ENCODE measurements at places on chromosomes 5 and 9.

GRCh38 chr9:95494416-95495371 is 22.1 kb downstream of the PTCH1 start:
- no peak for DNase-seq

DNA sequence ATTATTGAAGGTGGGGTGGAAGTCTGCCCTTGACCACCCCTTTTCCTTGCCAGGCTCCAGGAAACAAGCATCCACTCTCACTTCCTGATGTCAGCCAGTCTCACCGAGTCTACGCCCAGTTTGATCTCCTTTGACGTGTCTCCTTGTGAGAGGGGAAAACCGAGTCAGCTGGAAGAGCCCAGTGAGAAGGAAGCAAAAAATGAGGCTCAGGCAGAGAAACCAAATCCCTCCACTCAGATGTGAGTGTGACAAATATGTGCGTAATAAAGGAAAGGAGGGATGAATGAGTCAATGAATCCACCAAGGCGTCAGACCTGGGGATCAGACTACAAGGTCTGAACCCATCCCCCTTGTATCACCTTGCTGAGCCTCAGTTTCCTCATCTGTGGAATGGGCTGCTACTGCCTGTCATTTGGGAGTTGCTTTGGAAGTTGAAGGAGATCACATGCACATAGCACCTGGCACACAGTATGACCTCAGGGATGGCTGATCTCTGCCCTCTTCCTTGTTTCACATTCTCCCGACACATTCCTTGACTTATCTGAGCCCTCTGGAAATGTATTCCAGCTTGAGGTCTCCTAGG is 61.3 kb upstream of the XPA start:
- DNase-seq: no peak

- DNase-seq: no peak
Observed at GRCh38 chr5:66904189-66904588, 292.4 kb downstream of the CD180 start.

- no peak for DNase-seq
Observed at GRCh38 chr5:176441921-176442323, 6.3 kb upstream of the FAF2 start.

DNA sequence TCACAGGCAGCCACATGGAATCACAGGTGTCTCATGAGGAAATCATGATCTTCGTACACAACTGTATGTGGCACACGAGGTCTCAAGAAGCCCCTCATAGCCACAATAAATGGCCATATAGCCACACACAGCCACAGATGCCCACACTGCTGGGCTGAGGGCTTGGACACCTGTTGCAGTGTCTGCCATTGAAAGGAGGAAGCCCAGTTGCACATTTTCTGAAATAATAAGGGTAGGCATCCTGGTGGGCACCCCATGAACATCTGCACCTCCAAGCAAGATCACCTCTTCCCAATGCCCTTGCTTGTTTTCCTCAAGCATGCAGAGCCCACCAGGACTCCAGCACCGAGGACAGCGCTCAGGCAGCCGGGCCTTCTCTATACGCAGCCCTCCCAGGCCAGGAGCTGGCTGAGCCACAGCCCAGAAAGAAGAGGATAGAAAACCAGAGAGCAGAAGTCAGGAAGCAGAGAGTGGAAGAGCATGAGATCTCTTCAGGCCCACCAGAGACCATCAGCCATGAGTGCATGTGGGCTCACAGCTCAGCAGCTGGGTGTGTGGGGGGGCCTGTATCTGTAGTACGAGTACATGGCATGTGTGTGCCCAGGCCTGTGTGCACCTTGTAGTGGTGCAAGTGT is 1.0 kb upstream of the ACSL6 start:
- no peak for DNase-seq

DNA sequence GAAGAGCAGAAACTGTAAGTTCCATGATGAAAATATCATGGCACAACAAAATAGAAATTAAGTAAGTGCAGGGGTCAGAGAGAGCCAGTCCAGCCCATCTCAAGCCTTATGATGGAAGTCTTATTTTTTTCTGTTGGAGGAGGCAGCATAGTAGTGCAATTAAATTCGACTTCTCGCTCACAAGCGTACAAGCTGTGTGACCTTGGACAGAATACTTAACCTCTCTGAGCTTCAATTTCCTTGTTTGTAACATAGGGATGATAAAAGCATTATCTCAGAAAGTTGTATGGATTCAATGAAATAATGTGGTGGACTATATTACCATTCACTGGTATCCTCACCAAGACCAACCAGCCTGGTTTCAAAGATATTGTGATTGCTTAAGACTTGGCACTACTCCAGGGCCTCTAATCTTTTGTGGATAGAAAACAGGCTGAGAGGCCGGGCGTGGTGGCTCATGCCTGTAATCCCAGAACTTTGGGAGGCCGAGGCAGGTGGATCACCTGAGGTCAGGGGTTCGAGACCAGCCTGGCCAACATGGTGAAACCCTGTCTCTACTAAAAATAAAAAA is 26.8 kb upstream of the MVB12B start:
- no peak for DNase-seq

DNA sequence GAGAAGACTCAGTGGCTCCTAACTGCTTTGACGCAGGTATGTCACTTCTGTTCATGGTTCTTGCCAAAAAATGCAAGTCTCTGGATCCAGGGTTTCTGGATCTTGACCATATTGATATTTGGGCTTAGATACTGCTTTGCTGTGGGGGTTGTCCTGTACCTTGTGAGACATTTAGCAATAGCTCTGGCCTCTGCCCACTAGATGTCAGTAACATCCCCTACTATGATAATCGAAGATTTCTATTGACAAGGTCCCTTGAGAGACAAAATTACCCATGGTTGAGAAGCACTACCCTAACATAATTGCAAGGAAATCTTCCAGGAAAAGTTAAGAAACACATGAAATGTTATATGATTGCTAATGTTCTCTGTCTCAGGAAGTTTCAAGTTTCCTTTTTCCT is 285.4 kb downstream of the TMEM232 start:
- no peak for DNase-seq

DNA sequence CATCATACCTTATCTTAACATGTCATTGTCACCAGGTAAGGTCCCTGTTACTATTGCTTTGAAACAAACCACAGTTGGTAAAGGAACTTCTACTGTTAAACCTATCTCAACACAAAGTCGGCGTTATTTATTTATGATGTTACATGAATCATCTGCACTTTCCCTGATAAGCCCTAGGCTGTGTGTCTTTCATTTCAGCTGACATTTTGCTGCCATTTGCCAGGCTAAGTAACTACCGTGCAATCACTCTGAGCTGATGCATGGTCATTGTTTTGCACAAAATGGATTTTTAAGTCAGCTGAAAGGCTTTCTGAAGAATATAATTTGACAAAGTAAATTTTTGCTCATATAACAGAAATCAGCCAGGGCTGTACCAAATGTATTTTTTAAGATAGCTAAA is 546.5 kb downstream of the ZNF608 start:
- DNase-seq: no peak

DNA sequence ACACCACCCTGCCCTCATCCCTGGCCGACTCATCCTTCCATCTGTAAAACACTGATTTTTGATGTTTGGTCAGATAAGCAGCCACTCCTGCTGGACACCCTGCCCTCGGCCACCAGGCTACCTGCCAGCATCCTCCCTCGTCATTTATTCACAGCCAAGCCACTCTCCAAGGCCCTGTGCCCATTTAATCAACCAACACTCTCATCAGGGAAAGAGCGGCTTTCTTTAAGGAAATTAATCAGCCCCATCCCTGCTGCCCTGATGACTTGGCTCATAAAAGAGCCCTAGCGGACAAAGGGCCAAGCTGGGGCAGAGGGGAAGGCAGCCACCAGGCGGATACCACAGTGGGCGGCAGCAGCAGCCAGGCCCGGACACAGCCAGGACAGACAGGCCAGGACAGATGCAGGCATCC is 52.4 kb downstream of the GOLM1 start:
- no peak for DNase-seq

DNA sequence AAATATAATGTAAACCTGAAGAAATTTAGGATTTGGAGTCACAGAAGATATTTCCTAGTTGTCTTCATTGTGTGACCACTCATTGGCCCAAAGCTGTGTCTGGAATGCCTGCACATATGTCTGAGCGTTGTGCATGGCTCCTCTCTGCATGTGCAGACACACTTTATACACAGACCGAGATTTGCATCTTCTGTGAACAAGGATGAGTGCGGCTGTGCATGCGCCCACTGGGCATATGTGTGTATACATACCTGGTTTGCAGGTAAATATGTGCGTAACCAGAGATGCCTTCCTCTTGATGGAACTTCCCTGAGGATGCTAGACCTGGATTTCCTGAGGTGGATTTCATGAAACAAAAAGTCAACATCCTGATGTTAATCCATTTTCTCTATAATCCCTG is 19.1 kb downstream of the PHF2 start:
- no peak for DNase-seq

- no peak for DNase-seq
Observed at GRCh38 chr5:172456076-172456722, 1.9 kb upstream of the SH3PXD2B start.

- DNase-seq: no peak
Observed at GRCh38 chr5:169772688-169773087, 135.6 kb downstream of the DOCK2 start.

GRCh38 chr5:66415208-66415607 is 181.0 kb upstream of the MAST4 start:
- no peak for DNase-seq

DNA sequence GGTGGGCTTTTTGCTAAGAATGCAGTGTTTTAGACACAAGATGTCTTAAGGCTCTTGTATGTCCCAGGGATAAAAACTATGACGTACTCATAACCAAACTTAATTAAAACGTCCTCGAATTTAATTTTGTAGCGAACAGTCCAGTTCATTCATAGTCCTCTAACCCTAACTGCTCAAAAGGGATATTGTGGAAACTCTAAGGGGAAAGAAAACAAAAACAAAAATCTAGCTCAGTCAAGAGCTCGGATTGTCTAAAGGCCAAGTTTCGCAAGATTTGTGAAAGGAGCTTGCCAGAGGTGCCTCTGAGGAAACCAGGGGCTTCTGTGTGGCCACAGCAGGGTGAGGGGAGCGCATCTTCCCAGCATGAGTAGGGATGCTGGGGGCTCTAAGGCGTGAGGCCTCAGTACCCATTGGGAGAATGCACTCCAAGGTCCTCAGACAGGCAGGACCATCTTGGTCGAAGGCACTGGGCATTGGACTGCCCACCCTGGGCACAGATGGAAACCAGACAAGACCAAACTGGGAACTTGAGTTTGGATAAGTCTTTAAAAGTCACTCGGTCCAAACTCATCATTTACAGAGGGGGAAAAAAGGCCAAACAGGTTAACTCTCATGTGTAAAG is 71.8 kb downstream of the PRRT1B start:
- no peak for DNase-seq

DNA sequence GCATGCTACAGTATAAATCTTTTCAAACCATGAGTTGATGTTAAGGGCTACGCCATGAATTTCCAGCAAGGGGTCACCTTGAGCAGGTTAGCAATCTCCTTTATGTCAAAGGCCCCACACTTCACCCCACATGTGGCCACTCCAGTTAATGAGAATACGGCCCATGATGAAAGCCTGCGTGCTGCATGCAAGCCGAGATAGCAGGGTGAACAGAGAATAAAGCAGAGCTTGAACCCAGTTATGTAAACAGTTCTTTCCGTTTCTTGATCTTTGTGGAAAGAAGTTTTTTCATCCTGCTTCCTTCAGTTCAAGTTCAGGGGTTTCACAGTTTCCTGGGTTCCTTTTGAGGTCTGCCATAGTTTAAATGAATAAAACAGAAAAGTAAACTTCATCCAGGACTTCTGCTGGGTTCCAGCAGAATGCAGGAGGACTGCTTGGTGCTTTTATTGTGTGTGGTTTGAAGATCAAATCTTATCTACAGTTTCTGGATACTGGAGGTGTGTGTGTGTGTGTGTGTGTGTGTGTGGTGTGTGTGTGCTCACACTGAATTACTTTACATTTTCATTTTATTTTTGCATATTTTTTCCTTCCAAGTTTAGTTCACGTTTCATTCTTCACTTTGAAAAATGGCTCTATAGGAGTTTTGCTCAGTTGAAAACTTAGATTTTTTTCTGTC is 87.1 kb downstream of the HMHB1 start:
- no peak for DNase-seq

DNA sequence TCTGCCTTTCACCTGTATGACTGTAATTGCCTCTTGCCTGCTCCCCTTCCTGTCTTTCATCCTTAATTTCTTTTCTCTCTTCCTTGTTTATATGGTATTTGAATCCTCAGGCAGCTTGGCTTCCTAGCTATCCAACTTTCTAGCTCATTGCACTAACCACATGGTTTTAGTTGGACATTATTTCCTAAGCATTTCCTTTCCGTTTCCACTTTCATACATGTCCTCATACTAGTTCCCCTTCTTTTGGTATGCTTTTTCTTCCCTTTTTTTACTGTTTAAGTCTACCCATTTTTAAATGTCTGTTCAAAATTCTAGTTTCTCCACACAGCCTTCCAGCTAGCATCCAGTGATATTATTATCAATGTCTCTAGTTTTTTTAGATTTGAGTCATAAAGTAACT is 6.6 kb downstream of the CWC27 start:
- DNase-seq: no peak

DNA sequence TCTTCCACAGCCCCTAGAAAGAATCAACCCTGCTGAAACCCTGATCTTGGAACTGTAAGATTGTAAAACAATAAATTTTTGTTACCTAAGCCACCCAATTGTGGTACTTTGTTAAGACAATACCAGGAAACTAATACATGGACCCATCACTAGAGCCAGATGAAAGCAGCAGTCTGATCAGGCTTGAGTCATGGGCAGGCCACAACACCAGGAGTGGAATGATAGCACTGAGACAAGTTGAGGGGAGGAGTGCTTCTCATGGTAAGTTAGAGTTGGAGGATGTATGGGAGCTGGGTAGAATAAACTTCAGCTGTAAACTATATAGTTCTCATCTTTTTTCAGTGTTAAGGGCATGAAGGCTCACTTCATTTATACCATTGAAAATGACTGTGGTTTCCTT is 164.4 kb upstream of the OR13F1 start:
- no peak for DNase-seq

DNA sequence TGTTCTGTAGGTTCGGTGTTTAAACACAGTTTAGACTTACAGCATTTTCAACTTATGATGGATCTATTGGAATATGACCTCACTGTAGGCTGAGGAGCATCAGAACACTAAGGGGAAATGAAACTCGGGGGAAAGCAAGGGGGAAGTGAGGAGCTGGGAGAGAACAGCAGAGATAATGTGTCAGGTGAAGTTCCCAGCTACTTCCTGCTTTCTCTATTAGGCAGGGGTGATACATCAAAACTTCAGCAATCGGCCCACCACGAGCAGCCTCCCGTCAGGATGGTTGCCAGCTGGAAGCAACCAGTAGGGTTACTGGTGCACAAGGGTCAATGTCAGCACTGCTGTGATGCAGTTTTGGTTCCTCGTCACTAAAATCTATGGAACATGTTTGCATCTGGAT is 34.3 kb downstream of the FAT2 start:
- no peak for DNase-seq

GRCh38 chr5:116982035-116982434 is 407.4 kb upstream of the SEMA6A start:
- DNase-seq: no peak

Measured in stimulated activated CD8-positive, alpha-beta memory T cell treated with anti-CD3 and anti-CD28 coated beads, Interleukin-4, amount 100 ng/mL, for 1 hour (primary cell).